ENCODE measurements at places on chromosomes 5 and 9.

GRCh38 chr5:10090074-10090473 lies 159.6 kb downstream of the ATPSCKMT start:
- no peak for DNase-seq

DNA sequence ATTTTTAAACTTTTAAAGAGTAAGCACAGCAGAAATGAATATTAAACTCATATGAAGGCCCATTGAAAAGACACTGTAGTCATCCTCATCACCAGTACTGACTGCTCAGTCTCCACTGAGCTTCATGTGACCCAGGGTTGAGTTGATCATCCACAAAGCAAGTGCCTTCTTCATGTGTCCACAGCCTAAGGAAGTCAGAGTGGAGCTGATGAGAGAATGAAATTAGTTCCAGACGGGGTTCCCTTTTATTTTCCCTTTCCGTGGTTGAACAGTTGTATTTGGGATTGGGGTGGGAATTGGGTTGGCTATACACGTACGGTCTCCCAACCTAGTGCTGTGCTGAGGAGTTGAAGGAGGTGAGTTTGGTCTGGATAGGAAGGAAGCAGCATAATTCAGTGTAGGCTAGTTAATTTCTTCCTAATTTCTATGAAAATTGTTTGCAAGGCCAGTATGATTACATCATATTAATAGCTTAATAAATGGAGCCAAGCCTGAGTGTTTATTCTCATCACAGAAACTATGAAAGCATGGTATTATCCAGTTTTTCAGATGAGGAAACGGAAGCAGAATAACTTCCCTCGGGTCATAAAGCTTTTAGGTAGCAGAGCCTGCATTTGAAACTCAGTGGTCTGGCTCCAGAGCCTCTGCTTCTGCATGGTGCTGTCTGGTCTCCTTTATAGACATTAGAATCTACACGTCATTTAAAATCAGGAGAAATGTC lies 103.9 kb upstream of the DMRT1 start:
- no peak for DNase-seq

DNA sequence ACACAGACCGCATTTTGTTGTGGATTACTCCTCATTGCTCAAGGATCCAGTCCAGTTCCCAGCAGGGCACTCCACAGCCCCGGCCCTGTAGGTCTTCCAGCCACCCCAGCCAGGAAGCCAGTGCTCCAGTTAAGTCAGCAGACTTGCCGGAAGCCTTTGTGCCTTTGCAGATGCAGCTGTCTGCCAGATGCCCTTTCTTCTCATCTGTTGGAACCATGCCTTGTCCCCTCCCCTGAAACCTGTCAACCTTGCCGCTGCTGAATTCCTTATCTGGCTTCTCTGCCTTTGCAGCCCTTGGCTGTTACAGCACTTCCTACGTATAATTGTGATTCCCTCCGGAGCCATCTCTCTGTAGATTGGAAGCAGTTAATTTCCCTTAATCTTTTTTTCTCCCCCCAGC lies 28.4 kb downstream of the PSAT1 start:
- no peak for DNase-seq

DNA sequence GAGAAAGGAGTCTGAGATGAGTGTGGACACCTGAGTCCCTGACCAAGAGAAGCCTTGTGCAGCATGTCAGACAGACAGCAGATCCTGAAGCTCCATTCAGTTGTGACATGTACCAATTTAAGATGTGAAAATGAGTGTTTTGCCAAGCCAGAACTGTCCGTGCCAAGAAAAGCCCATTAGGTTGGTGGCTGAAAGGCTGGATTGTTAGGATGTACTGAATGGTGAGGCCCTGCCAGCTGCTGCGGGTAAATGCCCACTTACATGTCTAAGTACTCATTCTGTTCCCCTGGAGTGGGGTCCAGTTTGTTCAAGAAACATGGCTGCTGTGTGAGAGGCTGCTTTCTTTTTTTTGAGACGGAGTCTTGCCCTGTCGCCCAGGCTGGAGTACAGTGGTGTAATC lies 14.6 kb downstream of the DAPK1 start:
- no peak for DNase-seq

DNA sequence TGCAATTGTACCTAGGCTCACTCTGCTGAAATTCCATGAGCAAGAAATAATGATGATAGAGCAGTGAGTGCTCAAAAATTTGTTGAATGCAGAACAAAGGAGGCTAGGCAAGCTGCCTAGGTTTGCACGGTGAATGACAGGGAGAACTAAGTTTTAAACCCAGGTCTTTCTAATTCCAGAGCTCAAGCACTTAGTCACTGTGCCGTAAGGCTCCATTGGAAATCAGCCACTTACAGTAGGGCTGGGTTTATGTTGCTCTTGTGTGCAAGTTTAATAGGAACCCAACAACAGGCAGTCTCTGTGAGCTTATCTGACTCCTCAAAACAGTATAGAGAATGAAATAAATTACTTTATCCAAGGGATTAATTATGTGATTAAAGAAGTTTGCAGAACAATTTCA lies 147.0 kb downstream of the CSNK1G3 start:
- no peak for DNase-seq

DNA sequence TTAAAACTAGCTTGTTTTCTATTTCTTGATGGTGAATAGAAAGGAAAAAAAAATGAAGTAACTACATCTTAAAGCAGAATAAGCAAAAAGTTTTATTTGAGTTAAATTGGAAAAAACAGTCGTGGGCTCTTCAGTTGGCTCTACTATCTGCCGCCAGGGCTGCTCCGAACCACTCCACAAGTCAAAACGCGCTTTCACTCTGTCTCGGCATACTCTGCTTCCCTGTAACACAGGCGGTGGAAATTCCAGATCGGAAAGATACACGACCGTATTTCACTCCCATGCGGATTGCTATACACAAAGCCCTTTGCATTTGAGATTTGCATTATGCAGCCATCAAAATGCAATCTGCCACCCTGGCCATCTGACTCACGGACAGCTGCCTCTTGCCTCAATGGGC lies 505.6 kb downstream of the IRX1 start:
- no peak for DNase-seq

- no peak for DNase-seq
These were observed 514.5 kb upstream of the RGMB start for GRCh38 chr5:98258939-98259338.

DNA sequence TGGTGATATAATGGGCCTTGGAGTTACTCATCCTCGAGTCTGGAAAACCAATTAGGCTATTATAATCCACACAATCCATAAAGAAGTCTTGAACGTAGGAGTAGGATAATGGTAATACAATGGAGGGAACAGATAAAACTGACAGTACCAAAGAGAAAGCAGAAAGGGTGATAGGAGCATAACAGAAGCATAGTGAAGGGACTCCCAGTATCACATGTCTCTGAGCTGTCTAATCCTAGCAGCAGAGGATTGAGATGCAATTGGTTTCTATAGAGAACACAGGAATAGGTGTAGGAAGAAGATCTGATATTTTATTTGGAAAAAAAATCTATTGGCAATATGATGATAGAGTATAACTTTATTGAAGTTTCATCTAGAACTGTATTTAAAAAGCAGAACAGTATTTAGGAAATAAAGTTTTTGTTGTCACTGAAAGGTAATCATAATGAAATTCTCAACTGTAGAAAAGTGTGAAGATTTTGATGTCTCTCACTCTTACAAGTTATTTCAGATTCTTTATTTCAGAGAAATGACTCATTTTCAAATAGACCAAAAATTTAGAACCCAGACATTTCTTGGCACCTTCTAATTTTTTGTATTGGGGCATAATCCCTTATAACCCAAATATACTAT lies 25.4 kb downstream of the SRFBP1 start:
- DNase-seq: no peak

GRCh38 chr5:95969055-95969454 lies 7.4 kb upstream of the ELL2 start:
- no peak for DNase-seq

GRCh38 chr9:124284237-124284831 lies 26.6 kb downstream of the NEK6 start:
- no peak for DNase-seq

DNA sequence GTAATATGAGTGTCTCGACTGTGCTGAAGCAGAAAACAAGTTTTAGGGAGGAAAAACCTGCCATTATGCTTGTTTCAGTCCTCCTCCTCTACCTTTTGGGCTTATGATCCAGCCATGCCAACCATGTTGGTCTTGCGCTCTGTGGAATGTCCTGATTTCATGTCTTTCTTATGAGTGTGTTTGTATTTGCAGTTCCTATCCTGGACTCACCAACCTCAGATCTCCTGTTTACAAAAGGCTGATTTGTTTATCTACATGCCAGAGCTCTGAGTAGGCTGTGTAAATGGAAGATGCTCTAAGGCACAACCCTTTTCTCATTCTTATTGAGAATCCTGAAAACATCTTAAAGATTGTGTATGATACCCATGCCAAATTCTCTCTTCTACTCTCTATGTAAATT lies 138.6 kb downstream of the ARHGEF28 start:
- no peak for DNase-seq

DNA sequence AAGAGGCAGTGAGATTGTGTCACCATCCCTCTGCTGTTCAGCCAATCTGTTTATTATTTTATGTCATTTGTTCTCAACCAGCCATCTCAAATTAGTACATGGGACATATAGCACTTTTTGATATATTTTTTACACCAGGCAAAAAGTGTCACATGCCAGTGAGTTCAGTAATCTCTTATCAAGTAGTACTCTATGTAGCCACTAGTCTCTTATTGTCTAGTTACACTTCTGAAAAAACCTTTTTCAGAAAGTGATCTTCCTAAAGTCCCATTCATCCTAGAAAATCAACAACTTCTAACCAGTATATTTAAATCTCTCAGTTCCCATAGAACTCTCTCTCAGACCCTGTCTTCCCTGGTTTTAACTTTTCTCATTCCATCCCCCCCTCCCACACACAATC lies 321.6 kb downstream of the FBXL17 start:
- no peak for DNase-seq

DNA sequence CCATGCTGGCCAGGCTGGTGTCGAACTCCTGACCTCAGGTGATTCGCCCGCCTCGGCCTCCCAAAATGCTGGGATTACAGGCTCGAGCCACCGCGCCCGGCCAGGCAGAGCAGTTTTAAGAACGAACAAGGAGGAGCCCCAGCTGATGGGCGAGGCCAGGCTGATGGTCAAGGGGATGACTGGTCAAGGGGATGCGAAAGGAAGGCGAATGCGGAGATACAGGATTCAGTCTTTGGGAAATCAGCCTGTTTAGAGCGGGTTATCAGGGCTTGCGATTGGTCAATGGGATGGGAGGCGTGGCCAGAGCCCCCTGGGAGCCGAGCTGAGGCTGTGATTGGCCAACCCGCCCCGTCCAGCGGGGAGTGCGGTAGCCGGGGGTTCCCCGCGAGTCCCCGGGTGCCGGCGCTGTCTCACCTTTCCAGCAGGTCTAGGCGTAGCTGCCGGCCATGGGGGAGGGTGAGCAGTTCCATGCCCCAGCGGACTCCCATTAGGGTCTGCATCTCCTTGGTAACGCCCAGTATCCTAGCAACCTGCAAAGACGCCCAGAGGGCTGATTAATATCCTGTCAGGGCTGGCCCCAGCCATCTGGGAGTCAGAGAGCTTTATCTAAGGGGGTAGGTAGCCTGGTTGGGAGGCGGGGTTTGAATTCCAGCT lies 7.5 kb upstream of the TOR2A start:
- no peak for DNase-seq

GRCh38 chr9:21244836-21245235 lies 5.0 kb upstream of the IFNA14 start:
- DNase-seq: no peak

DNA sequence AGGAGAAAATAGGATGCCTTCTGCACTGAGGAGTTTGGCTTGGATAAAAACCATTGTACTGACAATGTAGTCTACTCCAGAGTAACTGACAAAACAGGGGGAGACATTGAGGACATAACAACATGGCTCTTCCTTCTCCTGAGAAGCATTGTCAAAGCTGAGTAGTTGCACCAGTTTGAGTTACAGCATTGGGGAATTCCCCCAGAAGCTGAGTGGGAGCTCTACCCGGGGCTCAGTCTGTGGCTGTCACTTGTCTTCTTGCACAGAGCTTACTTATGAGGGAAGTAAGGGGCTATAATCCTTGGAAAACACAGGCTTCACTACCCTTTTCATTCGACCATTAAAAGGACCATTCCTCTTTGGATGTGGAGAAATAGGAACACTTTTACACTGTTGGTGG lies 21.2 kb downstream of the HSPB3 start:
- DNase-seq: no peak

- DNase-seq: no peak
These were observed 249.2 kb upstream of the KLF4 start for GRCh38 chr9:107738789-107739188.

GRCh38 chr5:126334760-126335159 lies 88.4 kb upstream of the GRAMD2B start:
- no peak for DNase-seq
